ENCODE measurements at places on chromosomes 4 and X.

DNA sequence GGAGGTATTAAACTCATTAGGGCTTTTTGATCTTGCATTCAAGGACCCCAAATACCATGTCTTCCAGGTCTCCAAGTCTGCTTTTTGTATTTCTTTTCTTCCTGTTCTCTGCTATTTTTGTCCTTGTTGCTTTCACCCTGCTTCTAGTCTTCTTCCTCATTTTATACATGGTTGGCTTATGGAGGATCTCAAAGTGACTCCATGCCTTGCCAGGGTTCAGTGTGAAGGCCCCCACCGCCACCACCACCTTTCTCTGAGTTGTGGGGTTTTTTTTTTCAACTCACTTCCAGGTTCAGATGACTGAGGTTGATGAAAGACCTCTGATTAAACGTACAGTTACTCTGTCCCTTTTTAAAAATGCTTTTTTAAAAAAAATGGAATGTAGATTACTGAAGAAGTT lies 96.3 kb downstream of the MAML3 start:
- no peak for DNase-seq

DNA sequence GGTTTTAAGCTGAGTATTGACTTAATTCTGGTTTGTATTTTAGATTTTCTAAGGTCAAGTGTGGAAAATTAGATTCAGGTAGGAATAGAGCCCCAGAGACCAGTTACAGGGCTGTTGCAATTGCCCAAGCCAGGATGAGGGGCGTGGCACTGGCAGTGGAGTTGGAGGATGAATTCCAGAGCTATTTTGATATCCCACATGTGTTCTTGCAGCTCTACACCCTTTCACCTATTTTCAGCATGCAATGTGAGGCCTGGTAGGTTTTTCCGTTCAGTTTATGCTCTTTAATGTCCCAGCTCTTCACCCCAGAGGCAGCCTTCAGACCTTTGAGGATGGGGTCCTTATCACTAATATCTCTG lies 17.9 kb upstream of the OGT start:
- DNase-seq: peak; percentile 3

DNA sequence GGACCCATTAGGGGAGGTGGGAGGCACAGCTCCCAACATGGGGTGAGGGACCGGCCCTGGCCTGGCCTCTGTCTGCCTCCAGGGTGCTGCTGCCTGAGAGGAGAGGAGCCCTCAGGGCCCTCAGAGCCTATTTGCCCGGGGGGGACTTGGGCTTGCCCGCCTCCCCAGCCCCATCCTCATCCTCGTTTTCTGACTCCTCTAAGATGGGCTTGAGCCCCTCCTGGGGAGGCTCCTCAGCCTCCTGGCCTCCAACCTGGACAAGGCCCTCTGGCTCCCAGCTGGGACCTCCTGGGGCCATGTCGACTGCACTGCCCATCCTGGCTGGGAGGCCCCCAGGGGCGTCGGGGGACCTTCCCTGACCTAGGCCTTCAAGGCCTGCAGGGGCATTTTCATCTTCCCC lies 2.8 kb downstream of the PNMA6F start:
- DNase-seq: no peak

DNA sequence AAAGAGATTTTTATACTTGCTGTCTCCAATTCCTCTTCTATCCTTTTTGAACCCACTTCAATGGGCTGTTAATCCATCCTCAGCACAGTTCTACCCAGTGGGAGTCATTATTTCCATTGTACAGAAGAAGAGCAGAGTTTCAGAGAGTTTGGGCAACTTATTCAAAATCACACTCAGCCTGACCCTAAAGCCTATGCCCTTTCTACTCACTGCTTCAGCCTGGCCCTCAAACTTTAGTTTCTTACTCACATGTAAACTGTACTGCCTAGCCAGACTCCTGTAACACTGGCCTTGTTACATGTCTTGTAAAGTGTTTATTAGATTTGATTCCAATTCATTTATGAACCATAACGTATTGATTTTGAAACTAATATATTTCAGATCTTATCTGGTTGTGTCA lies 25.1 kb upstream of the USO1 start:
- no peak for DNase-seq

DNA sequence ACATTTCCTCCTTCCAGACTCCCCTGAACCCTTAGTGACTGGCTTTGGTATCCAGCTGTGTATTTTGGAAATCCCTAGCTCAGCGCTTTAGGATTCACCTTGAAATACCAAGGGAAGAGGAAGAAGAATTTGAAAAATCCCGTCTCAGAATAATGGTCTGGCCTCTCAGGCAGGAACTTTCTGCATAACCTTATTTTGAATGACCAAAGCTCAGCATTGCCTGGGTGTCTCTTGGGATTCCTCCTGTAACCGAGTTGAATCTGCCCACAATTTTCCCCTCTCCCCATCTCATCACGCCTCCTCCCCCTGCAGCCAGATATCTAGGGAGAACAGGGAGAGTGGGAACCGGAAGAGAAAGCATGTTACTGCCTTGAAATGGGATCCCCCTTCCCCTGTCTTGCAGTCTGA lies 116.2 kb downstream of the SMIM20 start:
- DNase-seq: no peak

- no peak for DNase-seq
Measured at GRCh38 chr4:110769578-110769977, 146.7 kb upstream of the PITX2 start.

GRCh38 chrX:19512961-19513360 lies 2.3 kb downstream of the MAP3K15 start:
- DNase-seq: no peak

GRCh38 chrX:13835825-13836224 lies 18.9 kb upstream of the GPM6B start:
- DNase-seq: no peak

GRCh38 chrX:69028006-69028760 lies 137.1 kb downstream of the PJA1 start:
- no peak for DNase-seq

- DNase-seq: no peak
Measured at GRCh38 chrX:72366701-72367454, 61.2 kb upstream of the CITED1 start.

GRCh38 chr4:42150653-42151567 lies 1.5 kb downstream of the BEND4 start:
- no peak for DNase-seq

DNA sequence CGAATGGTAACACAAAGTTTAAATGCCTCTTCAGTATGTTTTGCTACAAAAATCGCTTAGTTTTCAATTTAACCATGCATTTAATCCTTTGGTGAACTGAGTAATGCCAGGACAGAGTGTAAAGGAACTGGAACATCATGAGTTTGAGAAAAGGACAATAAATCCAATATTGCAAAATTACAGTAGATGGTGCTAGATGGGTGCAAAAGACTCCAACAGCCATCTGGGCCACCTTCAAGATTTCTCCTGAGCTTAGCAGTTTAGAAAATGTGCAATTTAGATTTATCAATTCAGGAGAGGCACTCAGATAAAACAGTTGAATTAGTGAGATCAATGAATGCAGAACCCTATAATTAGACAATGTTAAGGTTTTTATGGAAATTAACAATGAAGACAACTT lies 33.2 kb upstream of the MID1IP1 start:
- DNase-seq: peak; percentile 13

GRCh38 chrX:77398330-77398954 lies 48.7 kb upstream of the FGF16 start:
- no peak for DNase-seq

DNA sequence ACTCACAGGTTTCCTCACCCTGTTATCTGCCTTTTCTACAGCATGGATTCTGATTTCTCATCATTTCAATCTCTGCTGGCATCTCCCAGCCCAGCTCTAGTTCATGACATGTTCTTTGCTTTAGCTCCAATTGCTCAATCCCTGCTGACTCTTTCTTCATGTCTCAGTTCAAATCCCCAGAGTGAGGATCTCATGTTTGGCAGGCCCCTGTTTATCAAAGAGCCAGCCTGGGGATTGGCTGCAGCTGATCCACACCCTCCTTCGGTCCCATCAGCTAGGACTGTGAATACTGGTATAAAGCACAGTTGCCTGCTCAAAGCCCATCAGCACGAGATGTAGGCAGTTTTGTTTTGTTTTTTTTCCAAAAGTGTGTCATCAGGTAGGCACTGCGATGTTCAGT lies 14.4 kb upstream of the CC2D2A start:
- DNase-seq: peak; percentile 15

DNA sequence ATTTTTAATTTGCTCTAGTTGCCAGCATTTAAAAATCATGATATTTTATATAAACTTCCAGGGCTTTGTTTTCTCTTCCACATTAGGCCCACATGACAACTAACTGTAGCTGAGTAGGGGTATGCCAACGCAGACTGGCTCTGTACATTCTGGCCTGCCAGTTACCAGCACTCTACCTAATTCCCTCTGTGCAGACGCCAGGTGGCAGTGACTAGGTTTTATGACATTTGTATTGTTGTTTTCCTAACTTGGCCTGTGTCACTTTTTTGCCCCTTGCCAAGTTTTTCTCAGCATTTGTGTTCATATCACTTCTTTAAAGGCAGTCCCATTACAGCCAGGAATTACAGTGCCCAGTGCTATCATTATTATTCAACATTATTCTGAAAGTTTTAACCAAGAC lies 347.5 kb downstream of the NKX6-1 start:
- no peak for DNase-seq

DNA sequence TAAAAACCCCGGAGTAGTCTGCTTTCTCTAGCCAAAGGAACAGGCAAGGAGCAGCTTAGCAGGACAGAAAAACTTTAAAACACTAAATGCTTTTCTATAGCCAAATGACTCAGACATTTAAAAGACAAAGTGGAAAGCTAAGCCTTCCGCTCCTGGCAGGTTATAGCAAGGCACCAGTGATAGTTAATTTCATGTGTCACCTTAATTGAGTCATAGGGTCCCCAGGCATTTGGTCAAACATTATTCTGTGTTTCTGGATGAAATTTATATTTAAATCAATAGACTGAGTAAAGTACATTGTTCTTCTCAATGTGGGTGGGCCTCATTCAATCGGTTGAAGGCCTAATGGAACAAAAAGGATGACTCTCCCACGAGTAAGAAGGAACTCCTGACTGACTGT lies 885.7 kb upstream of the ADGRL3 start:
- DNase-seq: no peak

DNA sequence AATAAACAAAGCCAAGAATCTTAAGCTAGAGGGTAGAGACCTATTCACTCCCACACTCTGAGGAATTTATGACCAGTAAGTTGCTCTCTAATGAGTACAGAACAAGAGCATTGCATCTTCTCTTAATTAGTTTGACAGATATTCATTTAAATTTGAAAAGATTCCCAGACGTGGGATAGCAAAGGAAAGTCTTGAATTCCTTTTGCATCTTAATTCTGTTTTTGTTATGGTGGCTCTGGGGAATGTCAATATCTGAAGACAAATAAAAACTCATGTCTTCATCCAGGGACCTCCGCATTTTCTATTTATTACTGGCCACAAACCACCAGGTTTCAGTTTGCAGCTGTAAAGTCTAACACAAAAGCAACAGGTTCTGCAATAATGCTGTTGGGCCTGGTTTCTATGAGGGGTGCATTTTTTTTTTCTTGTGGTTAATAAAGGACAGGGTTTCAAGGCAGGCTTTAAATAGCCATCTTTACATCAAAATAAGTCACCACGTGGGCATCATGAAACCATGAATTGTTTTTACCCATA lies 172.3 kb downstream of the SHROOM3 start:
- peak; percentile 38 for DNase-seq

DNA sequence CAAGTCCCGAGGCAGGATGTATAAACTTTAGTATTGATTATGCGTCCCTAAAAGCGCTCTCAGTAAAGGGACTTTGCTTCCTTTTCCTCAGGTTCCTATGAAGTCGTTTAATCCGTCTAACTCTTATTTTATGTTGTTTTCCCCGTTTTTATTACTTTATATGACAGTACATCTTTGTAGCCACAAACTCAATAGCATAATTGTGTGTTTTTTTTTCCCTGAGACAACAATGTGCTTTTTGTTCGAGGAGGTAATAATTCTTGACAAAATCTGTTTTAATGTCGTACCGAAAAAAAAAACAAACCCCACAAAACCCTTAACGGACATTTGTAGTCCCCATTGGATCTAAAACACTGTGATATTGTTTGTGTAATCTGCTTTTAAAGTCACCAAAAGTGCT lies 17.9 kb upstream of the PPP2R3B start:
- no peak for DNase-seq

DNA sequence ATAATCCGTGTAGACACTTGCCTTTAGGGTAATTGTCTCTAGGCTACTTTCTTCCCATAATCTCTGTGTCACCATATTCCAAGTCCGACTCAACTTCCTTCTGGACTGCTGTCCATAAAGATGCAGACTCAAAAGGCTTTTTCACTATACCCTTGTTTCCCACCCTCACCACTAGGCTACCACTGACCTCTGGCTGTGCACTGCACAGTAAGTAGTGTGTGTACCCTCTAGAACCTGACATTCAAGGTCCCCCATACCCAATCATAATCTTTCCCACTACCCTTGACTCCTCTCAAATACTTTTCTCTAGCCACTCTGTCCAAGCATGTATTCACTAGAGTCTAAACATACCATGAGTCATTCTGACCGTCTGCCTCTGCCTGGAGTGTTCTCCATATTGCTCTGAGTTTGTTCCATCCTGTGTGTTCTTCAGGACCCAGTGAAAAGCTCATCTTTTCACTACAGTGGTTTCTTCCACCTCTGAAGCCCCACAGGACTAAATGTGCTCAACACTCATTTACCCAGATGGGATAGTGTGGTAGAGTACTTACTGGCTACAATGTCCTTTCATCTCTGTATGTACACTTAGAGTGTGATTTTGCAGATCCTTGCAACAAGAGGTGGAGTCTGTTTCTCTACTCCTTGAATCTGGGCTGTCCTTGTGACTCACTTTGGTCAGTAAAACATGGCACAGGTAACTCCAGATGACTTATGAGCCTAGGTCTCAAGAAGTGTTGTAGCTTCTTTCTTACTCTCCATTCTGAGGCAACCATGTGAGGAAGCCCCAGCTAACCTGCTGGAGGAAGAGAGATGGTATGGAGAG lies 17.4 kb downstream of the JADE3 start:
- DNase-seq: peak; percentile 43

DNA sequence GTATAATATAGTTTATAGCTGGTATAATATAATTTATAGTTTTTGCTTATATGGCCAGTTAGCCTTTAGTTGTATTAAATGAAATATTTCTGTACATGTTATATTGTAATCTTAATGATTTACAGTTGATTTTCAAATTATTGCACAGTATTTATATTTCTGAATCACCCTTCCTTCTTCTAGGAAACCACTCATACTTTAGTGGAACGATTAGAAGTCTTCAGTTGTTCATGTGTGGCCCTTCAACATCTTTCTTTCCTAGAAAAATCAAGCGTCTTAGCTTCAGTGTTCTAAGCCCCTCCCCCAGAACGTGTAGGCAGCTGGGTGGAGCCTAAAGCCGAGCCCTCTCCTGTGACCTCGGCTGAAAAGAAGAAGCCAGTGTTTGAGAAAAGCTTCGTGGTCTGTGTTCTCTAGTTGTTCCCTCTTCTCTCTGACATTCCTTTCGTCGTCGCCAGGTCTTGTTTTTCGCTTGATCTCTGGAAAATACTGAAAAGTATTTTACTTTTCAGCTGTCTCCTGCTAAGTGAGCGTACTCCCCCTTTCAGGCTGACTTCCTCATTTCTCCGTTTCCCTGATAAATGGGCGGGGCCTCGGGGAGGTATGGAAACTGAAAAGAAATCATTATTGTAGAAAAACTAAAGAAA lies at the start of gene C4orf33:
TSS of gene C4orf33 (plus strand) at position 342 of the 644 bp plus-strand sequence. CDS start 6,459 bp downstream, outside the sequence.
- peak; percentile 73 for DNase-seq

GRCh38 chr4:4585012-4585670 lies 43.3 kb upstream of the STX18 start:
- DNase-seq: peak; percentile 81

- DNase-seq: no peak
Measured at GRCh38 chrX:21948897-21949578, 8.5 kb downstream of the SMS start.

GRCh38 chrX:107571296-107571998 lies 56.9 kb upstream of the PRPS1 start:
- DNase-seq: peak; percentile 91
